ENCODE measurements at places on chromosomes 4 and X. TPM values are rescaled to one million over a fixed set of nuclear protein-coding genes. Genes with fewer than 3 reads are reported as not detected.

Gene SGMS2
- total RNA-seq: 221 TPM

Gene C4orf51
- not detected for total RNA-seq

Gene GC
- total RNA-seq: not detected

Gene SPP1
- 10.7 TPM for total RNA-seq

Gene S100P
- total RNA-seq: not detected

Gene VGLL1
- not detected for total RNA-seq

Gene GSX2
- total RNA-seq: under 0.01 TPM

Gene VCX3B
- total RNA-seq: not detected

Gene SSX2
- not detected for total RNA-seq

Gene USP9X
- total RNA-seq: 114 TPM

Gene LONRF3
- 0.19 TPM for total RNA-seq

Gene PABPC1L2A
- total RNA-seq: not detected

Gene ITIH6
- not detected for total RNA-seq

Gene EMCN
- 6.5 TPM for total RNA-seq

Gene TEC
- total RNA-seq: 1.1 TPM

Gene FGFRL1
- 8.7 TPM for total RNA-seq

Gene SATL1
- total RNA-seq: not detected

Gene EXOC1L
- total RNA-seq: not detected

Gene F8A2
- not detected for total RNA-seq

Gene UCP1
- not detected for total RNA-seq
